ENCODE measurements at places on chromosomes 16 and 17.
A peak's percentile ranks its signal among the peaks of the same experiment; 100 is the strongest.

DNA sequence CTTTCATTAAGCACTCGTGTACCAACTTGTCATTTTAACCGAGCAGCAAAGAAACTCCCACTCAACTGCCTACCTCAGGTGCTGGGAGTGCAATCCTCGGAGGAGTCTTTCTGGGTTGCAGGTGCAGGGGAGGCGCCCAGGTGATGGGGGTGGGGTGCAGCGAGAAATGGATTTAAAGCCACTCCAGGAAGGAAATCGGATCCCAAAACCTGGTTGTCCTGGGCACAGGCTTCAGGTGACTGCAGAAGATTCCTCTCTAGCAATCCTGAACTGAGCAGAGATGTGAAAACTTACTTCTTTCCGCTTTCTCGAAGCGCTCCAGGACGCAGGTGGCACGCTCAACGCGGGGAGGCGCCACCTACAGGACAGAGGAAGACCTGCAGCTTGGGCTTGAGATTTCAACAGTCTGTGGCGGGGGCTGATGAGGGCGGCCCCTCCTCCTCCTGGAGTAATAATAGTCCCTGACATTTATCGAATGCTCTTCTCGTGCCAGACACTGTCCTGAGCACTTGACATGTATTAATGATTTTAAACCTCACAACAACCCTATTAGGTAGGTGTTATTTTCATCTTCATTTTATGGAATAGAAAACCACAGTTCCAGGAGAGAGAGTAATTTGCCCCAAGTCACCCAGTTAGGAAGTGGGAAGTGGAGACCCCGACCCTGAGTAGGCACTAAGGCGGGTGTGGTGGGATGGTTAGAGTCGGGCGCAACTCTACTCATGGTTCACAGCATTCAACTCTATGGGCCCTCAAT, 27.2 kb upstream of the SKAP1 start:
- no peaks in the 10 kb centered on the region for H3K36me3 ChIP-seq
- peak; percentile 63 for DNase-seq
- peaks cover 23% of the 10 kb centered on the region for H3K27me3 ChIP-seq
- no peaks in the 10 kb centered on the region for H3K4me1 ChIP-seq
- H3K4me3 ChIP-seq: no peak overlapping the region
- no peak overlapping the region for H3K27ac ChIP-seq

- peaks cover 19% of the 10 kb centered on the region for H3K36me3 ChIP-seq
- H3K27ac ChIP-seq: no peak overlapping the region
- H3K4me3 ChIP-seq: no peak overlapping the region
- peaks cover 41% of the 10 kb centered on the region for H3K4me1 ChIP-seq
- H3K27me3 ChIP-seq: peaks cover 46% of the 10 kb centered on the region
Measured at GRCh38 chr16:3027983-3028715, 4.3 kb downstream of the THOC6 start.

DNA sequence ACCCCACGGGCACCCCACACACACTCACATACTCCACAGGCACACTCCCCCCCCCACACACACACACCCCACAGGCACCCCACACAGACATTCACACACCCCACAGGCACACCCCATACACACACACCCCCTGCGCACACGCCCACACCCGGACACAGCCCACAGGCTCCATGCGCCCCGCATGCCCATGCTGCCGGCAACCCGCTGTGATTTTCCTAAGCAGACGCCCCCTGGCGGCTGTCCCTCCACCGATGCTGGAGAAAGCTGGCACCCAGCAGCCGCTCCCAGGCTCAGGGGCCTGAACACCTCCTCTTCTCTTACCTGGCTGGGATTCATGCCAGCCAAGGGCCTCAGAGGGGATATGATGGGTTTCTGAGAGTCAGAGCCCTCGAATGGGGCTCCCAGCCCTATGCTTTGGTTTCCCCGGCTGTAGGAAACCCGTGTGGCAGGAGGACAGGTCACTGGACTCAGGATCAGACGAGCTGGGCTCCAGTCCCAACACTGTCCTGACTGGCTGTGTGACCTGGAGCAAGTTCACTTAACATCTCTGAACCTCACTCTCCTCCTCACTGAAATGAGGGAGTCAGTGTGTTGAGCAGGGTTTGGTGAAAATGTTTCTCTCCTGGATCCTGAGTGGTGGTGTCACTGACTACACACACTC, 19.6 kb upstream of the TNFRSF13B start:
- peaks cover 35% of the 10 kb centered on the region for H3K4me1 ChIP-seq
- H3K36me3 ChIP-seq: no peaks in the 10 kb centered on the region
- peak; percentile 61 for DNase-seq
- H3K4me3 ChIP-seq: no peak overlapping the region

DNA sequence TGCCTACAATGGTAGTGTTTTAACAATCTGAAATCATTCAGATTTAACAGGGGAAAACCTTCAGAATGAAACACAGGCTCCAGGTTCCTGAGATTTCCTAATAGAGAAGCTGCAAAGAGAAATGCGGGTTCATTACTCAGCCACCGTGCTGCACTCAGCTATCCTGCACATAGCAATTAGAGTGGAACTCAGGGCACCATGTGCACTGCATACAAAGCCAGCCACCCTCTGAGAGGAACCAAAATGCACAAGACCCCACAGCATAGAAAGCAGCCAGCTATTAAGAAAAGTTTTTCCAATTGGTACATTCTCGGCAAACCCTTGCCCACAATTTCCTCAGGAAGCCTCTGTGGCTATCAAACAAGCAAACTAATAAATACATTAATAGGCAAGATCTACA, 37.4 kb downstream of the TOM1L2 start:
- H3K27ac ChIP-seq: peak overlapping the region; percentile 78
- H3K36me3 ChIP-seq: no peaks in the 10 kb centered on the region
- H3K4me1 ChIP-seq: peaks cover 31% of the 10 kb centered on the region
- no peak overlapping the region for H3K4me3 ChIP-seq

DNA sequence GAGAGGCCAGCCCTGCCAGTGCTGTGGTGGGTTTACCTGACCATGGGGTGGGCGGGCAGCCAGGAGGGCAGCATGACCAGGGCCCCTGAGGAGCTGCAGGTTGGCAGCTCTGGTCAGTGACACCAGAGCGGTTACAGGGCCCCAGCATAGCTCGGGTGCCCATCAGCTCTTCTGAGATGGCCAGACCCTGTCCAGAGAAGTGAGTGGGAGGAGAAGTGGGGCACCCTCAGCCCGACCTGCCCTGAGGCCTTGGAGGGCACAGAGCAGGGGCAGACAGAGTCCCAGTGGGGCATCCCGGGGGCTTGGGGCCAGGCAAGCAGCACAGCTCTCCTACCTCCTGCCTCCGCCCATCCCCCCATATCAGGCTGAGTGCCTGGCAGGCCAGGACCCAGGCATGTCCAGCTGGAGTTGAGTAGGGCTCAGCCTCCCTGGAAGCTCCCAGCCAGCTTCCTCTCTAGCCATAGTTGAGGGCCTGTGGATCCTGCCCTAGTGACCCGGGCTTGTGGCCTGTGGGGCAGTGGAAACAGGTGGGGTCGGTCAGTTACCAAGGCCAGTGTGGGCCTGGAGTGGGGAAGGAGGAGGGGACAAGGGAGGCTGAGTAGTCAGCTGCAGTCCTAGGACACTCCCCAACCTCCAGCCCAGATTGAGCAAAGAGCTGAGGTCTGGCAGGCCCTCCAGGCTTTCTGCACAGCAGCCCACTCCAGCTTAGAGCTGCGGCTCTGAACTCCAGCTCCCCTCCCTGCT, 83.5 kb downstream of the AMFR start:
- no peaks in the 10 kb centered on the region for H3K27me3 ChIP-seq
- no peak for DNase-seq

GRCh38 chr16:11706180-11706742, 36.4 kb downstream of the TXNDC11 start:
- no peak overlapping the region for H3K4me3 ChIP-seq
- no peak for DNase-seq
- no peak overlapping the region for H3K27ac ChIP-seq
- peaks cover 4% of the 10 kb centered on the region for H3K4me1 ChIP-seq

DNA sequence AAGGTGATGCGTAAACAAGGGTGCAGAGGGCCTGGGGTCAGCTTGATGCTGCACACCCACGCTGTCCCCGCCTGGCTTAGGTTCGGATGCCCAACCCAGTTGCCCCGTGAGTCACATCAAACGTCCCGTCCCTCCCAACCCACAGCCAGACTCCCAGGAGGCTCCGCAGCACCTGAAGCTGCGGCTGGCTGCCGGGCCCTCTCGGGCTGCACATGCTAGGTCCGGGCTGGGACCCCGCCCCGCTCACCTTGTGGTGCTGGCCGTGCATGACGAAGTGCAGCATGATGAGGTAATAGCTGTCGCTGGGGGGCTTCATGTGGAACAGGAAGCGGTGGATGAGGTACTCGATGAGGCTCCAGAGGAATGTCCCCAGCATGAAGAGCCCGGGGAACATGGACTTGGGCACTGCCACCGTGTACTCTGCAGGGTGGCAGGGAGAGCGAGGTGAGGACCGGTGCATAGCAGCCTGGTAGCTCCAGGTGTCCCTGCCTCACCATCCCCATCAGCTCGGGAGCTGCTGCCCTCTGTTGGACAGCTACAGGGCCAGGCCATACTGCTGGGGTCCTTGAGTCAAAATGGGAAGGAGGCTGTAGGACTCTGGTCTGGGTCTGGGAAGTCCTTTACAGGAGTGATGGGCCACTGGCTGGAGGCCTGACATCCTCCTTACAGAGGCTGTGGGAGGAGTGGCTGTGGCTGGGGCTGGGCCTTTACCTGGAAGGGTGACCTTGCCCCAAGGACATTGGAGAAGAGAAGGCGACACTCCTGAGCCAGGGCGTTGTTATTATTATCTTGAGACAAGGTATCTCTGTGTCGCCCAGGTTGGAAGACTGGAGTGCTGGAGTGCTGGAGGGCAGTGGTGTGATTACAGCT, 18.3 kb upstream of the MLKL start:
- no peak overlapping the region for H3K4me3 ChIP-seq
- no peaks in the 10 kb centered on the region for H3K27me3 ChIP-seq
- no peak overlapping the region for H3K27ac ChIP-seq

DNA sequence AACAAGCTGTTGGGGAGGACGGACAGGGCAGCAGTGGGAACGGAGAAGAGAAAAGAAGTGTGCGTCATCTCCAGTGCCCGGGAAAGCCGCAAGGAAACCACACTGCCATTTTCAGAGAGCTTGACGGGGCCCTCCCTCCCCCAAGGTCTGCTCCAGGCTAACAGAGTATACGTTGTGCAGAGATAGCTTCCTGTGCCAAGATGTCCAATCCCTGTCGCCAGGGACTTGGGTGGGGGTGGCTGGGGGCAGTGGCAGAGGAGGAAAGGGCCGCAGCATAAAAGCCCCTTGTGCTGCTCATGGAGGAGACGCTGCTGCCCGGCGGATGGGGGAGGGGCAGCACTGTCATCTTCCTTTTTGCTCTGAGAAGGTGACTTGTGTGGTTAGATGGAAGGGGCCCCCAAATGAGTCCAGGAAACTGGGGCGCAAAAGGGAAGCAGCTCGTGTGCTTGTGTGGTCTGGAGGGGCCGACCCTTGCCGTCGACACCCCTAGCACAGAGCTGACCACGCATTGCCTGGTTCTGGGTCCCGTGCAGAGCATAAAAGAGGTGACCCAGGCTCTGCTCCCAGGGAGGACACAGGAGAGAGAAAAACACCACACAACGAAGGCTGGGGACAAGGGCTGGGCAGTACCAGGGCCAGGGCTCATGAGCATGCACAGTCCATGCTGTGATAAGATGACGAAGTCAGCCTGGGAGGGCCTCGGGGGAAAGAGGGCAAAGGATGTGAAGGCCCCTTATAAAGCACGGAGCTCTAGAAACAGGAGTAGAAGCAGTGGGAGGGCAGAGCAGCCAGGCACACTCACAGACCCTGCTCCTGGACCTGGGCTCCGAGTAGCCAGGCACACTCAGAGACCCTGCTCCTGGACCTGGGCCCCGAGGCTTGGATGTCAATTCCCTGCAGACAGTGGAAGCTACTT, 372.7 kb downstream of the SLC39A11 start:
- peaks cover 13% of the 10 kb centered on the region for H3K36me3 ChIP-seq
- no peaks in the 10 kb centered on the region for H3K27me3 ChIP-seq
- peak overlapping the region; percentile 59 for H3K4me3 ChIP-seq
- peaks cover 19% of the 10 kb centered on the region for H3K4me1 ChIP-seq
- DNase-seq: no peak

DNA sequence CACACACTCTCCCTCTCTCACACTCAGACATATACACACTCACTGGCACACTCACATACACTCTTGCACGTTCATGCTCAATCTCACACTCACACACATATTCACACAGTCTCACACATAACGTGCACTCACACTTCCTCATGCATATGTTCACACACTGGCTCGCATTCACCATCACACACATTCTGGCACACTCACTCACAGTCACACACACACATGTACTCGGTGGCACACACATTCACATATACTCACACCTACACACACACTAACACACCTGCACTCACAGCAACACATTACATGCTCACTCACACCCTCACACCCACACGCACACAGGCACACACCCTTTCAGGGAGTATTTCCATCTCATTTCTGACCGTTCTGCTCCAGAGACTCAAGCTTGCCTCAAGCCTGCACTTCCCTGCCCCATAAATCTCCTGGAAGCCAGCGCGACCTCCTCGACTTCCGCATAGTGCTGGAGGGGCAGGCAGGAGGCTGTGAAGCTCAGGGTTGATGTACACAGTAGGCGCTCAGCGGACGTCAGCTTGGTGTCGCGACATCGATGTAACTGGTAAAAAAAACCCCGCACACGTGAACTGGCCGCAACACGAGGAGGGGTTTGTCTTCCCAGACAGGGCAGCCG, 66.7 kb upstream of the FOXF1 start:
- H3K4me1 ChIP-seq: no peaks in the 10 kb centered on the region
- no peak overlapping the region for H3K27ac ChIP-seq
- DNase-seq: no peak
- H3K4me3 ChIP-seq: no peak overlapping the region

DNA sequence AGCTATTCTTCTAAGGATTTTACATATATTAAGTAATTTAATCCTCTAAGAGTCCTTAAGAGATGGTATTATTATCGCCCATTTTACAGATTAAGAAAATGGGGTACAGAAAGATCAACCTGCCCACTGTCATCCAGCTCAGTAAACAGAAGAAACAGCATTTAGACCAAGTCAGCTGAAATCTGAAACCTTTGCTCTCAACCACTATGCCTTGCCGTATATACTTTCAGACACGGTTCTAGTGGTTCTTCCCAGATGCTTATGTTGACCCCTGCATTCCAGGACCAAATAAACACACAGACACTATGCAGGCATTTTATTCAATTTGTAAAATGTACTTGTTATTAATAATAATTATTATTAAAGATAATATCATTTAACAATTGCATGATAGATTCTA, 854.8 kb downstream of the KCNJ2 start:
- no peak overlapping the region for H3K4me3 ChIP-seq
- no peaks in the 10 kb centered on the region for H3K4me1 ChIP-seq
- no peak overlapping the region for H3K27ac ChIP-seq
- no peaks in the 10 kb centered on the region for H3K36me3 ChIP-seq
- DNase-seq: no peak
- H3K27me3 ChIP-seq: no peaks in the 10 kb centered on the region

Data from CD14-positive monocyte (primary cell).